Caco-2 (cell line): ENCODE measurements at places on chromosomes 7 and 10. TPM values are rescaled to one million over a fixed set of nuclear protein-coding genes. Genes with fewer than 3 reads are reported as not detected.

SORCS1 gene
- not detected in 2 replicates for total RNA-seq

C10orf67 gene
- total RNA-seq: not detected in 2 replicates

ACSM6 gene
- not detected in 2 replicates for total RNA-seq

SLC18A3 gene
- total RNA-seq: not detected in 2 replicates

TUBAL3 gene
- 0.39 TPM in 1 of 2 replicates, not detected in the other for total RNA-seq

SEMA3D gene
- total RNA-seq: 0.61 and 0.84 TPM in 2 replicates

HOXA5 gene
- total RNA-seq: 4.3 and 4.9 TPM in 2 replicates

TMEM176A gene
- 38.7 and 49.6 TPM in 2 replicates for total RNA-seq

ZNF804B gene
- not detected in 2 replicates for total RNA-seq

OR13A1 gene
- total RNA-seq: not detected in 2 replicates

SFMBT2 gene
- total RNA-seq: not detected in 2 replicates

VSIR gene
- total RNA-seq: 41.9 and 44.0 TPM in 2 replicates

CD36 gene
- total RNA-seq: not detected in 2 replicates

FKBP6 gene
- not detected in 2 replicates for total RNA-seq

DNA sequence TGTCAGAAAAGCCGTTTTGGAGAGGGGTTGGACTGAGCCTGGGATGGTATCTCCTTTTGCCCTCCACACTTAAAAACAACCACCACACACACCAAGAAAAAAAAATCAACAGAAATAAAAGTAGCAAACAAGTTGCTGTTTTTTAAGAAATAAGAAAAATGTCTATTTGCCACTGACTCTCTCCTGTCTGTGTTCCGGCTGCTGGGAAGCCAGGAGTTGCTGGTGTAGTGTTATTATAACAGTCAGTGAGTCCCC, 163 bp downstream of the EGR2 start:
- no peak for DNase-seq

DNA sequence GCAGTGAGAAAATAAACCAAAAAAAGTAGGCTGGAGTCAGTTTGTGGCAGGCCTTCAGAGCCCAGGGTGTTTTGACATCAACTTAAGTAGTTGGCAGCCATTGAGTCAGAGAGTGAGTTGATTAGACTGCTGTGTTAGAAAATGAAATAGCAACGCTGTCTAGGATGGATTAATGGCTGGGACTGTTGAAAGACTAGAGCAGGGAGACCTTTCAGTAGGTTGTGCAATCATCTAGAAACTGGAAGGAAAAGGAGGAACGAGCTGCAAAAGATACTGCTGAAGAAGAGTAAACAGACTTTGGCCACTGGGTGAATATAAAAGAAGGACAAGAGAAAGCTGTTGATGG, 28.6 kb upstream of the TRIL start:
- DNase-seq: no peak

DNA sequence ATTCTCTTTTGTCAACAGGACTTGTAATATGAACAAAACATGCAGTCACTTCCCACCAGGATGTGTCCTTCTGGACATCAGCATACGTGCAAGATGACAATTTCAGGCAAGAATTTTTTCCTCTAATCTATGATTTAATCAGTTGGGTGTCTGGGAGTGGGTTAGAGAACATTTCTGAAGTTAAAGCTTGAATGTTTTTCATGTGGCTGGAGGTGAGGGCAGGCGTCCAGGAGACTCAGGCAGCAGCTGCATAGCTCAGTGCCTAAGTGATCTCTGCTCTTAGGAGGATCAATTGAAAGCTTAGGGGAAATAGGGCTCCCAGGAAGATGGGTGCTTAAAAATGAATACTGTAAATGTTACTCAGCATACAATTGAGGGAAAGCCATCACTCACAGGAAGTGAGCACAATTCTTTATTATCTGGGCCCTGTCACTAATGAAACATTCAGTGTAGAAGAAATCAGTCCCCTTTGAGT, 457.6 kb upstream of the KLF6 start:
- DNase-seq: no peak

- DNase-seq: no peak
These were observed 5.7 kb upstream of the DYNC2I1 start for GRCh38 chr7:158850545-158851102.

GRCh38 chr10:130159192-130159794, 23.1 kb downstream of the GLRX3 start:
- no peak for DNase-seq

GRCh38 chr10:28939281-28940157, 262.2 kb downstream of the BAMBI start:
- peak; percentile 99 for DNase-seq

DNA sequence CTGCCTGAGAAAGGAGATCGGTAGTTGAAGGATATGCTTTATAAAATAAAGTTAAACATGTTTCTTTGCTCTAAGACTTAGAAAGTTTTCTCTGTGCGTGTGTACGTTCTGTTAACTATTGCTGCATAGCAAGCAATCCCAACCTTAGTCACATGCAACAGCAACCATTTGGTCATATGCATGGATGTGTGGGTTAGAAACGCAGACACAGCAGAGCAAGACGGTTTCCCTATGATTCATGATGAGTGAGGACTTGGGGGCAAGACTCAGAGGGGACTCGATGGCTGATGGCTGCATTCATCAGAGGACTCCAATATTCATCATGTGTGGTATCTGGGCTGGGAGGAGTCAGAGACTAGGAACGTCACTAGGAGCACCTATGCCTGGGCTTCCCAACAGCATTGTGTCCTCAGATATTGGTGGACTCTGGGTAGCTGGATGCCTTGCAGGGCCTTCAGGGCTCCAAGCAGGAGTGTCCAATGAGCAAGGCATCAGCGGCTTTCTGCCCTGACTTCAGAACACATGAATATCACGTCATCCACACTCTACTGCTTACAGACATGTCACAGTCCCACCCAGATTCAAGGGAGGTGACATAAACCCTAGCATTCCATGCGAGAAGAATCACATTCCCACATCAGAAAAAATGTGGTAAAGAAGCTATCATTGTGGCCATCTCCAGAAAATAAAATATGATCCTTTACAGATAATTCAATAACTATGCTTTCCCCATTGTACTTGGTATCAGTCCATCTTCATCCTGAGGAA, 731.2 kb downstream of the TNS3 start:
- no peak for DNase-seq

- no peak for DNase-seq
These were observed 155.1 kb upstream of the FZD8 start for GRCh38 chr10:35797187-35797586.

DNA sequence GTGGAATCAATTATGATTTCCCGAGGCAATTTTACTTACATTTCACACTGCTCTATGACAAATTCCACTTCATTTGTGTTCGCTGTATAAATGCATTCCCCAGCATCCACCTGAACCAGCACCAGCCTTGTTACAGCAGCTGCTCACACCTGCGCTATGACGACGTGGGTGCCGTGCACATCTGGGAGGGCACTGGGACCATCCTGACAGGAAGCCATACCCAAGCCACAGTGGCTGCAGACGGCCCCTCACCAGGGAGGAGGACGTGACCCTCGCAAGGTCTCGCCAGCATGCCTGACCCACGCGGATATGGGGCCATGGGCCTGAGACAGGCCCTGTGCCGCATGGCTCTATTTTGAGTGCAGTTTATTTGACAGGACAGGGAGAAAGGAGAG, 201.3 kb downstream of the MAD1L1 start:
- no peak for DNase-seq

- peak; percentile 27 for DNase-seq
These were observed 55.9 kb downstream of the CFAP46 start for GRCh38 chr10:132886211-132887099.

GRCh38 chr10:51430506-51430905, 268.9 kb downstream of the CSTF2T start:
- DNase-seq: no peak

- DNase-seq: no peak
These were observed 162.9 kb downstream of the RGS10 start for GRCh38 chr10:119379466-119380071.

DNA sequence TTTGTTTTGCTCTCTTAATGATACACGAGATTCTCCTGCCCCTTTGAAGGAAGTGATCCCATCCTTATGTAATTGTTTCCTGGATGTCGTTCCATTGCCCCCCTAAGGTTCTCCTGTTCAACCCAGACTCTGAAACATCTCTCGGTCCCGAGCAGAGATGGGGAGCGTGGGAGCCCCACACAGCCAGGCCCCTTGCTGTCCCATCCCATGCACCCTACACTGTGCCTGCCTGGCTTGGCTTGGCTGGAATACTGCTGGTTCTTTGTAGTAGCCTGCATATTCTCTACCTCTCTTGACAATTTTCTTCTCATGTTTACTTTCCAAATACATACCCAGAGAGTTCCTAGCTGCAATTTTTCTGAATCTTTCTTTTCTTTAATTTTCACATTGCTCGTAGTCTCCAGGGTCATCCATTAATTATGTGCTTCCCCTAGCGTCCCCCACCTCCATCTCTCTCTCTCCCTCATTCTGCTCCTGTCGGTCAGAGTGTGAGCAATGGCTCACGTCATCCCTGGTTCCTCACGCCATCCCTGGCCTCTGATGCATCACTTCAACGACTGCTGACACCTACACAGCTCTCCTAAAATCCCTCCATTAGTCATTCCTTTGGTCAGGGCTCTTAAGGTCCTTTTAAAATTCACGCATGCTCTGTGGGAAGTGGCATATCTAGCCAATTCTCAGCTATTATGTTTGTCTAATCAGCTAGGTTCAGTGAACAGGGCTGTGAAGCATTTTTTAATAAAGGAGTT, 32.5 kb upstream of the GPR158 start:
- no peak for DNase-seq

- DNase-seq: no peak
These were observed 37.7 kb downstream of the ATXN7L1 start for GRCh38 chr7:105838627-105839231.

DNA sequence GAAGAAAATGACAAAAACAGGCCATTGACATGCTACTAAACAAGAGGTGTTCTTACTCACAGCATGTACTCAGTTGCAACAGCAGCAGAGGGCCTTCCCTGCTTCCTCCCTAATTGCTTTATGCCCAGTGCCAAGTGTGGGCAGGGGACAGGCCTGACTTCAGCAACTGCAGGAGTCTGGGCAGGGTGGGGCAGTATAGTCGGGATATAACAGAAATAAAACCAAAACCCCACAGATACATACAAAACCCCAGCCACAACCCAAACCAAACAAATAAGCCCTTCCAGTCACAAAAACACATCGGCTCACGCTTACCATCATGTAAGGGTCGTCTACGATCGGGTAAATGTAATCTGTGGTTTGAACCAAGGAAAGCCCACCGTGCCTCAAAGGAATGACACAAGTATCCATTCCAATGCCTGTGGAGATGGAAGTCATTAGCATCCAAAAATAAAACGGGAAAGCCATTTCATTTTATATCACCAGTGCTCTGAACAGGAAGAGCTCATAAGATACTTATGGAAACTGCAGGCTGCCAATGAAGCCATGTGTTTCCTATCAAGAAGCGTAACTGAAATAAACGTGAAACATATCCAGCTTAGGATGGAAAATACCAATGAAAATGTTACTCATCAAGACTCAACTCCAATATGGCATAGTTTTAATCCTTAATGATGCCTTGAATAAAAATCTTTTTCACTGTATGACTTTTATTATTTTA, 9.5 kb downstream of the SEPHS1 start:
- no peak for DNase-seq

DNA sequence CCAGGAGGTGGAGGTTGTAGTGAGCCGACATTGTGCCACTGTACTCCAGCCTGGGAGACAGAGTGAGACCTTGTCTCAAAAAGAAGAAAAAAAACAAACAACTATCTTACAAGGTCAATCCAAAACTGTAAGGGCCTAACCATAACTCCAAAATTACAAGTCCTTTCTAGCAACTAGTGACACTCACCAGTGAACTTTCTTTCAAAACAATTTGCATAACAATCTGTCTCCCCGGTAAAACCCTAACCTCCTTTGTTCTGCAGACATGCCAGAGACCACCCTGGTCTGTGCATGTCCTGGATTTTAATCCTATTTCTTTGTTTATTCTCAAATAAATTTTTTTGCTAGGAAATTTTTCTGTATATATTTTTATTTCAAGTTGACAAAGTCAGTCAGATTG, 68.1 kb downstream of the EXOC6 start:
- DNase-seq: no peak

DNA sequence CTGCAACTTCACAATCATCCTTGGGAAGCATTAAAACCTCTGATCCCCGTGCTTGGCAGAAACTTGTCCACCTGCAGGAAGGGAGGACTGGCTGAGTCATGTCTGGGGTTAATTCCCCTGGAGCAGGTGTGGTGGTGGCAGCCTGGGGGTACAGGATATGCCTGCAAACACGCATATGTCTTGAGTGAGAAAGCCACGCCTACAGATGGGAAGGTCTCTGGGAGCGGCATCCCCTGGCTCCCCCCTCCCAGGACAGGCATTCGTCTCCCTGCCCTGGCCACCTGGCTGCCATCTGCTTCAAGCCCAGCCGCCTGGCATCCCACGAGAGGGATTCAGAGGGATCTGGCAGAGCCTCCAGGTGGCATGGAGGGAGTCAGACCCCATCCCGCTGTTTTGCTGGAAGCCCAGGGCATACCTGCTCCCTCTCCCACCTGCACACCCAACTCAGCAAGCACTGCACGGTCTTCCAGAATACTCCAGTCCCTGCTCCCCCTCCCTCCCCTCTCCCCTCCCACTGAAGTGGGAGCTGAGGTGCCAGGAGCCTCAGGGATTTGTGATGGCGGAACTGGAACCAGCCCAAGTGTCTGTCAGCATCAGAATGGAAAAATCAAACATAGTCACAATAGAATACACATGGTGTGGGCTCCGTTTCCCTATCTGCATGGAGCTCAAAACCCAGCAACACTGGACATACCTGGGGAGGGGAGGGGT, 61.0 kb downstream of the CAMK2B start:
- no peak for DNase-seq

DNA sequence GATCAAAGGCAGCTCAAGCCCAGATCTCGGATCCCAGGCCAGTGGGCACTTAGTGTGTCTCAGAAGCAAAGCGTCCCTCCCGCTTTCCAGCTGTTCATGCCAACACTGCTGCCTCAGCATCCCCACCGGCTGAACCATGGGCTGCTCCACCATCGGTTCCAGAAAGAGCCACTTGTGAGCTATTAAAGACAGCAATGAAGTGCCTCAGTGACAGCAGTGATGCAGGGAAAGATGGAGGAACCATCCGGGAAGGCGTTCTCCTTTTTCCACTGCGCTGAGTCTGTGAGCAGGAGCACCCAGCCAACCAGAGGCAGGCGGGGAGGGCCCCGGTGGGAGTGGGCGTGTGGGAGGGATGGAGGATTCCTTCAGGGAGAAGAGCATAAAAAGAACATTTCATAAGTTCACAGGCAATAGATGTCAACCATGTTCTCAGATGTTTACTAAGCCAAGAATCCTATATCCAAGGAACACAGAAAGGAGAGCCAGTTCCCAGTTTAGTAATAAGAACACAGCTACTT, 96.2 kb upstream of the MKI67 start:
- DNase-seq: no peak

GRCh38 chr7:6274743-6275142, 2.3 kb upstream of the CYTH3 start:
- DNase-seq: no peak
